ENCODE measurements at places on chromosomes 6 and 20. TPM values are rescaled to one million over a fixed set of nuclear protein-coding genes. Genes with fewer than 3 reads are reported as not detected.

DNA sequence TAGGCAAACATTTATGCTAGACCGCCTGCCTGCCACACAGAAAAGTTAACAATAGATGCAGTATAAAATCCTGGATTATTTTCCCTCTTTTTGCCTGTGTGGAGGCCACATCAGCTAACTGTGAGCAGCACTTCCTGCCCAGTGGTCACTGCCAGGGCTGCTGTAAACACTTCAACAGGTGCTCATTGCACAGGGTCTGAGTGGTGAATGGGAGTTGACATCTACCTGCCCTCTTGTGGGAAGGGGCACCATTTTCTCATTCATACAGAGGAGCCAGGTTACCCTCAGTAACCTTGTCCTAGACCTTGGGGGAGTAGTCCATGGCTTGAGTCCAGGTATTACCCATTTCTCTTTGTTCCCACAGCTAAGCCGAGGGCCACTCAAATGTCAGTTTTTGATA is 235.3 kb downstream of the TMEM242 start:
- no peaks in the 10 kb centered on the region for H3K4me1 ChIP-seq
- no peaks in the 10 kb centered on the region for H3K27me3 ChIP-seq
- H3K4me3 ChIP-seq = no peak overlapping the region
- no peak overlapping the region for H3K27ac ChIP-seq

- no peaks in the 10 kb centered on the region for H3K36me3 ChIP-seq
- no peak for DNase-seq
- no peaks in the 10 kb centered on the region for H3K4me1 ChIP-seq
- no peak overlapping the region for H3K27ac ChIP-seq
- no peak overlapping the region for H3K4me3 ChIP-seq
Measured at GRCh38 chr6:34005901-34006531, 139.9 kb downstream of the GRM4 start.

Gene NKAIN2
- 8.1 TPM for total RNA-seq

GRCh38 chr20:62726276-62726675 is 17.6 kb downstream of the NTSR1 start:
- H3K27ac ChIP-seq = no peak overlapping the region
- no peak for DNase-seq
- H3K4me3 ChIP-seq = no peak overlapping the region
- no peaks in the 10 kb centered on the region for H3K36me3 ChIP-seq
- no peaks in the 10 kb centered on the region for H3K4me1 ChIP-seq

GRCh38 chr6:128899341-128900050 is 16.6 kb downstream of the LAMA2 start:
- DNase-seq = no peak
- no peaks in the 10 kb centered on the region for H3K4me1 ChIP-seq

DNA sequence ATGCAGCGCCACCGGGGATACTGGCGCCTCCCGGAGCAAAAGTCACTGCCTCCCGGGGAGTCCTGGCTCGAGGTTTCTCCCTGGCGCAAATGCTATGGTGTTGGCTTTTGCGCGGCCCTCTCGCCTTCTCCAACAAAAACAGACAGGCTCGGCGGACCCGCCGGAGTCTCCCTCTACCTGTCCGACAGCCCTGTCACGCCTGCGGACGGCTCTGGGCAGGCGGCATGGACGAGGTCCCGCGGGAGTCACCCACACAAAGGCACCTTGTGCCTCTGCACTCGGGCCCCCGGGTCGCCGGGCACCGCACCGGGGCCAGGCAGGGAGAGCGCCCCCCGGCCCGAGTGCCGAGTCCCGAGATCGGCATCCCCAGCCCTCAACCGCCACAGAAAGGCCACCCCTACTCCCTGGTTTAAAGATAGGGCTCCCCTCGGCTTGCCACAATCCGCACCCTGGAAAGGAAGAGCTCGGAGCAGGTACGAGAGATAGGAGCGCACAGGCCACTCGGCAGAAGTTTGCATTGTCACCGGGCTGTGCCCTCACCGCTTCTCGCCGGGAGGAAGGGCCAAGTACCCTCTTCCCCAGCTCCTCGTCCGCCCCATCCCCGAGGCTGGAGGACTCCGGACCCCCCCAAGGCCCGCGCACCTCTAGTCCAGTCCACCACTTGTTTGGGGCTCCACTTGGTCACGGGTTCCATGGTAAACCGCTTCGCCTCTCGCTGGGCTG is 903 bp downstream of the CNKSR3 start:
- H3K27ac ChIP-seq = peak overlapping the region; percentile 95
- H3K27me3 ChIP-seq = no peaks in the 10 kb centered on the region
- H3K4me1 ChIP-seq = peaks cover 9% of the 10 kb centered on the region
- DNase-seq = no peak

Gene SCRT2
- not detected for total RNA-seq

GRCh38 chr20:51480507-51481270 is 61.8 kb downstream of the NFATC2 start:
- H3K4me1 ChIP-seq = no peaks in the 10 kb centered on the region
- no peak for DNase-seq
- no peak overlapping the region for H3K4me3 ChIP-seq
- H3K27ac ChIP-seq = no peak overlapping the region
- no peaks in the 10 kb centered on the region for H3K27me3 ChIP-seq

DNA sequence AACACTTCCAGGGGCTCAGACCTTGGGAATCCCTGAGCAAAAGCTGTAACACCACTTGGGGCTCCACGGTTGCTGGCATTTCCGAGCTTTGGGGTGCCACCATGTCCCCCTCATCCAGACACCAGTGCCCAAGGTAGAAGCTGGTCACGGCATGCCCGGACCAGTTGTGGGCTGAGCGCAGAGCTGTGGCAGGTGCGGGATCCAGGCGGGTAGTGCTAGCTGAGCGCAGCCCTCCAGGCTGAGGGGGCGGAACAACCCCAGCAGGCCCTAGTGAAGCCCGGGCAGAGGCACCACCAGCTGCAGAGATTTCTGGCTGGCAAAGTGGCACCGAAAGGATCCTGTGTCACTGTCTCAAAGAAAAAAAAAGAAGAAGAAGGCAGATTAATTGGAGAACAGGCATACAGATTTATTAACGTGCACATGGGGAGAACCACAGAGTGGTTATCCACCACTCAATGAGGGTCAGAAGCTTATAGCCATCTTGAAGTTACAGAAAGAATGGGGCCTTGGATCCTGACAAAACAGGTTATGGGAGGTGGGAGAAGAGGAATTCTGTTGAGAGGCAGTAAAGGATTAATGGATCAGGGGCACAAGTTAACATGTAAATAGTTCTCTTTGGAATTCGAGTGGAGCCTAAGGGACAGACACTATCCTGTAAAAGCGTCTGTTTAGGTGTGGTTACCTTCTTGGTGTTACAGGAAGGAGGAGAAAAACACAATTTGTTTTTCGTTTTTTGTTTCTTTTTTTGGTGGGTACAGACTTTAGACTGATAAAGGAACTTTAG is 107.5 kb downstream of the CD24 start:
- H3K4me1 ChIP-seq = no peaks in the 10 kb centered on the region
- DNase-seq = no peak
- H3K27ac ChIP-seq = no peak overlapping the region
- H3K36me3 ChIP-seq = no peaks in the 10 kb centered on the region

Gene POU3F2
- 1.8 TPM for total RNA-seq

DNA sequence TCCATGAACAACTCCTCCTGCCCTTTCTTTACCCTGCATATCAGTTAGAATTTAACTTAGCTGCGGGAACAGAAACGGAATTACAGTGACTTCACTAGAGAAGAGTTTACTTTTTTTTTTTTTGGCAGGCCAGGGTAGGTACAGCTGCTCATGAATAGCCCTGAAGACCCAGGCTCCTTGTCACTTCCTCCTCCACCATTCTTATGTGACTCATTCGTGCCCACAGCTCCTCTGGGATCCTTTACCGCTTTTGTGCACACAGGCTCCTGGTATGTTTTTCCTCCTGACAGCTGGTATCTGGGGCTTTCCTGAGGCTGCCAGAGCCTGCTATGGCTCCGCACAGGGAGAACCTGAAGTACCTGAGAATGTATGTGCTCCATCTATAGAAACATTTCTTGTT is 3.9 kb upstream of the KCNS1 start:
- H3K36me3 ChIP-seq = no peaks in the 10 kb centered on the region
- H3K4me1 ChIP-seq = no peaks in the 10 kb centered on the region
- no peaks in the 10 kb centered on the region for H3K27me3 ChIP-seq

DNA sequence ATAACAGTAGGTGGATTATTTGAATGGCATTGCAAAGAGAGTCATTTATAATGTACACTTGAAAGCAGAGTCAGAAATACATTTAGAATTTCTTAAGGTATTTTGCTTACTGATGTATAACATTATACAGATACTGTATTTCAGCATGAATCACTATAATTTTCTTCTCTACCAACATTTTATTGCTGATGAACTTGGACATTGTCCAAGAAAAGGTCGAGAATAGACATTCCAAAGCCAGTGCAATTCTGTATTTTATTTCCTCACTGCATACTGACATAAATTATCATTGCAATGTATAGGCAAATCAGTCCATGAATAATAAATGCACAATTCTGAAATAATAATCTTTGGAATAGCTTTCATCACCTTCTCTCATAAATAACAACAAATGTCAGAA is 1420.0 kb upstream of the EYS start:
- DNase-seq = no peak
- H3K4me1 ChIP-seq = no peaks in the 10 kb centered on the region
- no peaks in the 10 kb centered on the region for H3K36me3 ChIP-seq

DNA sequence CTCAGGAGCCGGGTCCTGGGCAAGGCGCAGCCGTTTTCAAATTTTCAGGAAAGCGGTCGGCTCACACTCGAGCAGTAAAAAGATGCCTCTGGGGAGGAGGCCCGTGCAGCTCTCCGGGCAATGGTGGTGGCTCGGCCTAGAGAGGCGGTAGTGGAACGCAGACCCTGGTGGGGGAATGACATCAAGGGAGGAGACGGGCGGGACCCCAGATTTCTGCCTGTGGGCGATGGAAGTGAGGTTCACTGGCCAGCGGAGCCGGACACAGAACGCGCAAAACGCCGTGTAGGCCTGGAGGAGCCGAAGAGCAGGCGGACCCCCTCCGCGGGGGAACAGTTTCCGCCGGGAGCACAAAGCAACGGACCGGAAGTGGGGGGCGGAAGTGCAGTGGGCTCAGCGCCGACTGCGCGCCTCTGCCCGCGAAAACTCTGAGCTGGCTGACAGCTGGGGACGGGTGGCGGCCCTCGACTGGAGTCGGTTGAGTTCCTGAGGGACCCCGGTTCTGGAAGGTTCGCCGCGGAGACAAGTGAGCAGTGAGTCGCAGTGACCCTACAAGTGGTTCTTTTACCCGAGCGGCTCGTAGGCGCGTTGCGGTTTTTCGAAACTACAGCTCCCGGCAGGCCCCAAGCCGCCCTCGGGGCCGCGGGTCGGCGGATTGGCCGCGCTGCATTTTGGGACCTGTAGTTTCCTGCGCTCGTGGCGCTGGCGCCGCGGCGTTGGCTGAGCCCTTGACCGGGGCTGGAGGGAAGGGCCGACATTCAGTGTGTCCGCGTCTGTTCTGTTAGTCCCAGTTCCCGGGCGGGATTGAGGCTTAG is at the start of gene RTEL1:
Gene RTEL1, plus strand, starts transcription at position 376 of the 812 bp plus-strand sequence. CDS start 1,091 bp downstream, outside the sequence.
- no peaks in the 10 kb centered on the region for H3K27me3 ChIP-seq
- peak within 1 kb of the TSS; percentile 91 for H3K27ac ChIP-seq
- DNase-seq = peak; percentile 82
- no peaks in the 10 kb centered on the region for H3K36me3 ChIP-seq
- H3K4me3 ChIP-seq = peak within 1 kb of the TSS; percentile 56
- peaks cover 20% of the 10 kb centered on the region for H3K4me1 ChIP-seq

- H3K4me3 ChIP-seq = no peak overlapping the region
- no peak for DNase-seq
- no peaks in the 10 kb centered on the region for H3K4me1 ChIP-seq
Measured at GRCh38 chr6:136506124-136506799, 44.0 kb downstream of the MAP7 start.

DNA sequence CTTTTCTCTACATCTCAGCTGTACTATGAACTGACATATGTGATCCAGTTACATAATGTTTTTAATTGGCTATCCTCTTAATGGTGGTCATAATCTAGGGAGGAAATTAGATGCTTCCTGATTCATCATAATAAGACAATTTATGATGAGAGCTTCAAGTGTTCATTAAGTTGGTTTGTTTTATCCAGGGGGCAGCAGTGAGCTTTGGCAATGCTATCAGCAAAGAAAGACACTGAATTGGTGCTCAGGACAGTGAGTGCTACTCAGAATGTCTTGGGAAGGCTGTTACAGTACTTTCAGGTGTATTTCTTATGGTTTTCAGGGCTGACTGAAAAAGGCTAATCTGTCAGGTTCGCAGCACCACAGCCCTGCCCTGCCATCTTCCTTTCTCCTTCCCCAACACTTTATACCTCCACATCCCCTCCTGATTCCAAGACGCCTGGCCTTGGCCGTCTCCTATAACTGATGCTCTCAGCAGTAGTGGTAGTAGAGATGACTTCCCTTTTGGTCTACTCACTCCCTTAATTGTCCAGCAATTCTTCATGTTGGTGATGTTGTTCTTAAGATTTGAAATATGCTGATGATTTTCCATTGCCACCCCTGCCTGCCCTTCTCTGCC is 67.0 kb upstream of the TNFAIP3 start:
- no peaks in the 10 kb centered on the region for H3K36me3 ChIP-seq
- DNase-seq = peak; percentile 91
- no peak overlapping the region for H3K4me3 ChIP-seq
- no peaks in the 10 kb centered on the region for H3K27me3 ChIP-seq

Data from tibial nerve (tissue), 4 donors.